ENCODE measurements at places on chromosomes 7 and 10.

DNA sequence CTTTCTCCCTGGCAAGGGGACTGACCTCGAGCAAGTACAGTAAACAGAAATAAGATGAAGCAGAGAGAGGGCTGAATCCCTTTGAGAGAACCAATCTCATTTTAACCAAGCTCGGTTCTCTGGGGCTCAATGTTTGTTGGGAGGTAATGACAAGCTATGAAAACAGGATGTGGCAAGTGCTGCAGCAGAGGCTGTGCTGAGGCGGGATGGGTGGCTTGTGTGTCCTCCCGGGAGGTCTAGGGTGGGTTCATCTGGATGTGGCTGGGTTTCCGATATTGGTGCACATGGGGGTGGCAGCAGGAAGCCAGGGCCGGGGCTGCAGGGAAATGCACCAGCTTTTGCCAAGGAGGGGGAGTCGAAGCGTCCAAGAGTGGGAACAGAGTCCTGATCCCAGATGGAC, 84.5 kb downstream of the AOAH start:
- DNase-seq = no peak

- DNase-seq = peak; percentile 88
Measured at GRCh38 chr10:30637881-30638467, 8.4 kb upstream of the LYZL2 start.

DNA sequence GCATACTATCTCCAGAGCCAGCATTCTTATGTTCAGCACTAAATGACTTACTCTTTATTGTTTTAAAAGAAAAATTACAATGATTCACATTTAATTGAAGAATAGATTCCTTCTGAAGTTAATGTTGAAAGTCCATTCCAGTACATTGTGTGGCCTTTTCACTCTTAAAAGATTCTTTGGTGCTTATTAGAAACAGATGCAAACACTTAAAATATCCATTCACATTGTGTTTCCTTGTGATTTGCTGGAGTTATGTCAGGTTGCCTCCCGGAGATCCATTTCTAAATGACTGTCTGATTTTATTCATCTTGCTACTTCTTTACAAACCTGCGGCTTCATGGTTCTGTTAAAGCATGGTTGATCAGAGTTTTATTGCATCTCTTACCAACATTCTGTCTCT, 152.8 kb downstream of the FOXP2 start:
- peak; percentile 69 for DNase-seq

DNA sequence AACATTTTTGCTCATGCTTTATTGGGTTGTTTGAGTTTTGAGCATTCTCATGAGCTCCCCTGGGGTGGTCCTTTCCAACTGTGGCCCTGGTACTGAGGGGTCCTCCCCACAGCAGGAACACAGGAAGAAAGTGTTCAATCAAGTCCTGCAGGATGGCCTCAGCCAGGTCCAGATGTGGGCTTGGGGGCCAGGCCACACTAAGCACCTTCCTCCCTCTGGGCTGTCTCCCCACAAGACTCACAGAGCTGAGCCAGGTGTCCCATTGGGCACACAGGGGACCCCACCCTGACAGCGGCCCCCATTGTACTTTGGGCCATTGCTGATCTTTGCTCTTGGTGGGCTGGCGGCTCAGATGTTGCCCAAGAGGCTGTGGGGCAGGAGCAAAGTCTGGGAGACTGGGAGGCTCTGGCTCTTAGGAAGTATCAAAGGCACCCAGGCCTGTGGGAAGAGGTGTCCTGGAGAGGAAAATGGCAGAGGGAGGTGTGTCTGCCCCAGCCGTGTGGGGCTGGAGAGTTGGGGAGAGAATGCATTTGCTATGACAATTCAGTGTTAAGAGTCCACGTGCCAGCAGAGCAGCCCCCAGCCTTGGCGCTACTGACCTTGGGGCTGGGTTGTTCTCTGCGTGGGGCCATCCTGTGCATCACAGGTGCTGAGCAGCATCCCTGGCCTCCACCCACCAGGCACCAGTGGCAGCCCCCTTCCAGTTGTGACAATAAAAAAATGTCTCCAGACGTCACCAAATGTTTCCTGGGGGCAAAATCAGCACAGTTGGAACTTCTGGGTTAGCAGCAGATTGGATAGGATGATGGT, 17.8 kb downstream of the SCART1 start:
- DNase-seq = no peak

DNA sequence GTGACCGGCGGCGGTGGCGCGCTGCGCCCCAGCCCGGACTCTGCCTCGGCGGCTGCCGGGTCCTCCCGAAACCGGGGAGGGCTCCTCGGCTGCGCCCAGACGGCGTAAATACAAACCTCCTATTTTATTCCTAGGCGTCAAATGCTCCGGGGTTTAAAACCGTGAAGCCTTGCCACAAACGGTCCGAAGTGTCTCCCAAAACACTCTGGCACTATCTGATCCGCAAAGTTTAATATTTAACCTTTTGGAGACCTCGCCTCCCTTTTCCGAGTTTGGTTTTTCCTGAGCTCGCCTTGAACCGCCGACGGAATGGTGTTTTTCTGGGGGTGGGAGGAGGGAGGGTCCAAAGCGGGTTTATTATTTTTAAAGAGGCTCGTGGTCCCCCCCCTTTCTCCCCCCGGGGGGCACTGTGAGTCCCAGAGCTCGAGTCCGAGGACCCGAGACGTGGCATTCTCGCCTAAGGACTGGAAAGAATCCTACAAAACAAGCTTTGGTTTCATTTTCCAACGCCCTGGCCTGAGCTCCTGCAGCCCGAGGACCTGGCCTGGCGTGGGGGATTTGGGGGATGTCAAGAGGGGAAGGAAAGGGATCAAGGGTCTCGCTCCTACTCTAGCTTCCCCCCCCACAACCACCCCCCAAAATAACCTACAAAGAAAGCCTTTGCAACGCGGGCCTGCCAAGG, 1.8 kb downstream of the TNRC18 start:
- peak; percentile 75 for DNase-seq

- no peak for DNase-seq
Measured at GRCh38 chr7:154774303-154774969, 228.5 kb downstream of the PAXIP1 start.

DNA sequence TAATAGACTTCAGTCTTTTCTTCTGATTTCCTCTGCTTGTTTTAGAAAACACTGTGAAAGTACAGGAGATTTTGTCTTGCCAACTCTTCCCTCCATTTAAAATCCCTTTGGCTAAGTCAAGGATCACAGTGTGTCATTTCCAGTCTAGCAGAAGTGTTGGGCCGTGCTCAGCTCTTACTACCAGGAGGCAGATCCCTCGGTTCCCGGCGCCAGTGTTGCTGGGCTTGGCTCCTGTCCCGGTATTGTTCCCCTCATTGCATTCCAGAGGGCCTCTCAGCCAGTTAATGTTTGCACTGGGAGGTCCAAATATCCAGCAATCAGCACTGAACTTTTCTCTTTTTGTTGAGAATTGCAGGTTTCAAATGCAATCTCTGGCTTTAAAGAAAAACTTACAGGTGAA, 612.1 kb upstream of the MGMT start:
- peak; percentile 74 for DNase-seq

DNA sequence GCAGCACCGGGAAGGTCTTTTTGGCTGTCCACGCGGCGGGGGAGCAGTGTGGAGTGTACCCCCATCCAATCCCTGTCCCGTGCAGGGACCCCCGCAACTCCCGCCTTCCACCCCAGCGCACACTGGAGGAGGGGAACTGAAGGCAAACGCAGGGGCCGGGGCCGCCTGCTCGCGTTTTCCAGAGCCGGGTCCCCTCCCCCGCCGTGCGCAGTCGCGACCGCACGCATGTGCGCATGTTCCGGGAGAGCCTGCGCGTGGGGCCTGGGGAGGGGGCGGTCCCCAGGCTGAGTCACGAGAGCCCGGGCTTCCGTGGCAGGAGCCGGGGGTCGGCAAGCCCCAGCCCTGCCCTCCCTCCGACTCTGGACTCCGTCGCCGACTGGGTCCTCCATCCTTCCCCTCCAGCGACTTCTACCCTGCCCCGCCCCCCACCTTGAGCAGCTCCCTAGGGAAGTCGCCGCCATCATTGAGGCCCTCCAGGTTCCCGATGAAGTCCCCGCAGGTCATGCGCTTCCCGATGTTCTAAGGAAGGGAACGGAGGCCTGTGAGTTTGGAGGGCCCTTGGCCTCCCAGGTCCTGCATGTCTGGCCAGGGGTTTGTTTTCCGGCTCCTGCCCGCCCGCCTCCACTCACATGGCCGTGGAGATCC, 8.0 kb downstream of the PSD start:
- peak; percentile 42 for DNase-seq

DNA sequence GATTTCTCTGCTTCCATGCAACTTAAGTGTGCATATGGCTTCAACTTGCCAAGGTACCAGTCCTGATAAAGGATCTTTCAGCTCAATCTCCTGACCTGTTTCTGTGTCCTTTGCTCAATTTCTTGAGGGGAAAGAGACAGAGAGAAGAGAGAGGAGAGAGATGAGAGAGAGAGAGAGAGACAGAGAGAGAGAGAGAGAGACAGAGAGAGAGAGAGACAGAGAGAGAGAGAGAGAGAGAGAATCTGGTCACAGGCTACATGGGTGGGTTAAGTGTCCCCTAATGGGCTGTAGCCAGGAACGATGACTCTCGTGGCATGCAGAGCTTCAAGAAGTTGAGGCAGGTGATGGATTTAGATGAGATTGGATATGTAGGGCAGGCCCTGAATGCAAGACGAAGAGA, 335.2 kb upstream of the PRKCQ start:
- no peak for DNase-seq

DNA sequence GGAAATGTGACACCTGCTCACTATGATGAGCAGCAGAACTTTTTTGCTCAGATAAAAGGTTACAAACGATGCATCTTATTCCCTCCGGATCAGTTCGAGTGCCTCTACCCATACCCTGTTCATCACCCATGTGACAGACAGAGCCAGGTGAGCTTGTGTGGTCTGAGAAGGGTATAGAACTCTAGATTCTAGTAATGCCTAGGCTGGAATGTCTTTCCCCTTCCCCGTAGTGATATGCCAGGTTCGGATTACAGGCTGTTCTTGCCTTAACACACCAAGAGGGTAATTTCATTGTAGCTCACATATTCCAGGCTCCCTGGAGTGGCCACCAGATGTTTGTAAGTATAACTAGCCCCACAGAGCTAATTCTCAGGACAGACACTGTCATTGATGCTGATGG, 9.2 kb downstream of the HIF1AN start:
- no peak for DNase-seq

DNA sequence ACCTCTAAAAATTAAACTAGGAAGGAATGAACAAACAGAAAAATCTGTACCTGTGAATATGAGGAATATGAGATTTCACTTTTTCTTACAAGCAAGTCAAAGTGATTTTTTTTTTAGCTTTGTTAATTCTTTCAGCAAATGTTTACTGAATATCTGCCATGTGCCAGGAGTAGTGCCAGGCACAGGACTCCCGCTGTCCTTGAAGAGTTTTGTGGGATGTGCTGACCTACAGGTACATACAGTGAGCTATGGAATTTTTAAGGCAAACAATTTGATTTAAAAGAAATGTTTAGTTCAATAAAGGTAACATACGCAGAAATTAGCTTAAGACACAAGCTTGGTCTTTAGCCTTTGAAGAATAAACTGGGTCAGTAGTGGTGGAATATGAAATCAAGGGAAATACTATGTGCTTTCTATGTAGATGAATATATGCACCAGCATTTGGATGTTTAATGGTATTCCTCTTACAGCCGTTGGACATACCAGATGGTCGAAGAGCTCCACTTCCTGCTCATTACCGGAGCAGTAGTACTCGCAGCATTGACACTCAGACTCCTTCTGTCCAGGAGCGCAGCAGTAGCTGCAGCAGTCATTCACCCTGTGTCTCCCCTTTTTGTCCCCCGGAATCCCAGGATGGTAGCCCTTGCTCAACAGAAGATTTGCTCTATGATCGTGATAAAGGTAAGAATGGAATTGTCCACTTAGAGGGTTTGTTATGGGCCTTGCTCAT, 102.0 kb downstream of the GLCCI1 start:
- no peak for DNase-seq

DNA sequence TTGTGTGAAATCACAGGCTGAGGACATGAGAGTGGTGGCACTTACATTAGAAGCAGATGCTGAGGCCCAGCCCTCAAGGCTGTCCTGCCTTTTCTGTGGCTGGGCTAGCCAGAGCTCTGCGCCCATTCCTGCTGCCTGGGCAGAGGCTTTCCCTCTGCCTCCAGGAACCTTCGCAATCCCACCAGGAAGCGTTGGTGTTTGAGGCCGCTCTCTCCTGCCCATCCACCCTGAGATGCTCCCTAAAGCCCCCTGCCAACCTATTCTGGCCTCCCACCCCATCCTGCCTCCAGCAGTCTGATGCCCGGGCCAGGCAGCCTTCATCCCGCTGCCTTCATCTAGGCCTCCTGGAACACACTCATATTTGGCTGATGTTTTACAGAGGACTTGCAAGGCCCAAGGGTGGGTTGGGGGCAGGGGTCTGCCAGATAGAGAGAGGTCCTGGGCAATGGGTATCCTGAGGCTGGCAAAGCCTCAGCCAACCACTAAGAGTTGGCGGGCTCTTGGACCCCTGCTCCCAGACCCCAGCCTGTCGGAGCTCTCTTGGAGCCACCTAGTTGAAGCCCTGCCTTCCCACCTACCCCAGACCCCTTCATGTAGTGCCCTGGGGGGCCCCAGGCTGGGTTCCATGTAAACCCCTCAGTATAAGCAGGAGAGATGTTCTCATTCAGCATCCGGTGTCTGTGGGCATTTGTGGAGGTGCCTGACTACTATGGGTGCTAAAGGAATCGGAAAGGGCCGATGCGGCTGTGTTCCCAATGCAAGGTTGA, 32.7 kb downstream of the LDB3 start:
- DNase-seq = no peak

DNA sequence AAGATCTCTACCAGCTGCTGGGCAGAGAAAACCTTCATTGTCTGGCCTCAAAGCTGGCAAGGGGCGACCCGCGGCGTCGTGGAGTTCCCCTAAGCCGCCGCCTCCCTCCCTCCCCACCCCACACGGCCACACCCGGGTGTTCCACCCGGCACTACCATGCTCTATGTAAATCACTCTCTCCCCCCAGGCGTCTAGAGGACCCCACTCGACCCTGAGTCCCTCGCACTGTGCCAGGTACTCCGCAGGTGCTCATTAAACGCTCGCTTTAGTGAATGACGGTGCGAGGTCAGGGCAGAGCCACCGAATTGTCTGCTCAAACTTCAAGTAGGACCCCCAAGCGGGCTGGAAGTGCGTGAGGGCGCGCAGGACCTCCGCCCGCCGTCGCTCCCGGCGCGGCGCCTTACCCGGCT, 628 bp downstream of the PARP12 start:
- no peak for DNase-seq

DNA sequence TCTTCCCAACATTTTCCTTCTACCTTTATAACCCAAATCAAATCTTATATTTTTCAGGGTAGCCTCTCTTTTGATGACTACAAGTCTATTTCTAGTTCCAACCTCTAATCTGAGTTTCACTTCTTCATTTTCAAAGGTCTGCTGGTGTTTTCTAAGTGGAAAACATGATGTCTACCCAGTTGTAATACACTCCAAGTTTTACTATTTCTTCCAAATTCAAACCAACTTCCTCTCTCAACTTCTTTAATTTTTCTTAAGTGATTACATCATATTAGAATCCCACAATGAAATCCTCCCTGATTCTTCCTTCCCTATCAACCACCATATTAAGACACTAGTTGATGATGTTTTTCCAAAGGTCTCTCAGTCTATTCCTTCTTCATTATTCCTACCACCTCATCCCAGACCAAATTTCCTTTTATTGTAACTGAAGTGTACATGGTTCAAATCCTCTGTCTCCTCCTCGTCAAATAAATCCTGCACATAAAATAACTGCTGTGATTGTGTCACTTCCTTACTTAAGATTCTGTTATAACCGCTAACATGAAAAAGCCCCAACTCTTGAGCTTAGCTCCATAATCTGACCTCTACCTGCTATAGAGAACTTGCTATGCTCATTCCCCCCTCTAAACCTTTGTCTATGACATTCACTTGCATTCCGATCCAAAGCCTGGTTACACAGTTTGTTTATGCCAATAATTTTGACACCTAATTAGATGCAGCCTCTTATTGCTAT, 12.7 kb downstream of the TAS2R38 start:
- no peak for DNase-seq

All from fibroblast of skin of abdomen (primary cell).